ENCODE measurements at places on chromosomes 1 and 21.
A peak's percentile ranks its signal among the peaks of the same experiment; 100 is the strongest.

DNA sequence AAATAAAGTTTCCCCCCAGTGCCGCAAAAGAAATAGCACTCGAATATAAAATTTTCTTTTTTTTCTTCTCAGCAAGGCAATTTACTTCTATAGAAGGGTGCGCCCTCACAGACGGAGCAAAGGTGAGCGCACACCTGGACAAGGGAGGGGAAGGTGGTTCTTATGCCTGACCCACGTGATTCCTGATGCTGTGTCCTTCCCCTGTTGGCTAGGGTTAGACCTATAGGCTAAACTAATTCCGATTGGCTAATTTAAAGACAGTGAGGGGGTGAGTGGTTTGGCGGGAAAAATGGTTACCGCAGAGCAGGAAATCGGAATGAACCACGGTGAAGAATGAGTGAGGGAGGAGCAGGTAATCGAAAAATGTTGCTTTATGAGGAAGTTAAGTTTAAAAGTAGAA, 607 bp upstream of the FAAH start:
- DNase-seq, result no peak

- no peak for DNase-seq
These were observed 163.5 kb downstream of the NFIA start for GRCh38 chr1:61245696-61246400.

GRCh38 chr1:198788561-198789064, 149.8 kb downstream of the PTPRC start:
- DNase-seq, result no peak

DNA sequence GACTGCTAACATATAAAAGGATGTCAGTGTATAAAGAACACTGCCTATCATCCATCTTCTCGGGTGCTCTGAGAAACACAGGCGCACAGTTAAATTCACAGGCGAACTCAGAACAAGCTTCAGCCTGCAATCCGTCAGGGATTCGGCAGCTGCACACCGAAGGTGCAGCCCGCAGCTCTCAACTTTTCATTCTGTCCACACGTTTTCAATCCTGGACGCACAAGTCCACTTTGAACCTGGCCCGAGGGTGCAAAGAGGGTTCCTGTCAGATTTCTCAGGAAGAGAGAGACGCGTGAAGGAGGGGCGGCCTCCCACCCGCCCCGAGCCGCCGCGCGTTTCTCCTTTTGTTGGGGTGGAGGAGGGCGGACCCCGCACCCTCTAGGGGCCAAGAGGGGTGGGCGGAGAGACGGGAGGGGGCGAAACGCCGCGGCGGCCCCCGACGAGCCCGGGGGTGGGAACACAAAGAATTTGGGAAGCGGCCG, 724 bp downstream of the DOCK7 start:
- DNase-seq, result peak; percentile 34

GRCh38 chr1:48200166-48200900, 22.2 kb upstream of the SLC5A9 start:
- no peak for DNase-seq

GRCh38 chr1:222461941-222462340, 86.0 kb downstream of the HHIPL2 start:
- no peak for DNase-seq

DNA sequence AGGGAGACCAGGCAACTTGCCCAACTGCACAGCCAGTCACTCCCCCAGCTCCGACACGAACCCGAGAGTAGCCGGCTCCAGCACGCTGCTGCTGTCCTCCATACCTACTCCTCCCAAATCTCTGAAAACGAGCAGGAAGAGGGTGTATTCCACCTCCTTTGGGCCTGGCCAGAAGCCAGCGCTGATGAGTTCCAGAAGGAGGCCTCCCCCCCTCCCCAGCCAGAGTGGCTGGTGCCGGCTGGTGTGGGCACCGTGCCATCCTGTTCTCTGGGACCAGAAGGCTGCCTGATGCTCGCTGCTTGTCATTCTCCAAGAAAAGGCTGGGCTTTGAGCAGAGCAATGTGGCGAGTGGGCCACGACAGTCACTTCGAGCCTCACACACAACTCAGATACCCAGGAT, 22.2 kb downstream of the KCNN3 start:
- DNase-seq, result no peak

DNA sequence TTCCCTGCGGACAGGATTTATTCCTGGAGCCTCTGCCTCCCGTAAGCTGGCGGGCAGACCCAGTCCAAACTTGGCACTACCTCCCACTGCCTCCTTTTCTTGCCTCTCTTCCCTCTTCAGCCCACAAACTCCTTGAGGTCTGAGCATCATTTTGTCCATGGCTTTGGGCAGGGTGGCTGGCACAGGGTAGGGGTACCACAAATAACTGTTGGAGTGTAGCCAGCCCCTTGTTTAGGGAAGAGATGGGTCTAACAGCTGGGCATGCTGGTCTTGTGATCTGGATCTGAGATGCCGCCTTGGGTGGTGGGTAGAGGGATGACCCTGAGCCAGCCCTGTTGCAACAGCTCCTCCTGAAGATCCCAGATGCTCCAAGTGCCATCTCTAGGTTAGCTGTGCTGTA, 71.4 kb upstream of the CLDN14 start:
- DNase-seq, result no peak

DNA sequence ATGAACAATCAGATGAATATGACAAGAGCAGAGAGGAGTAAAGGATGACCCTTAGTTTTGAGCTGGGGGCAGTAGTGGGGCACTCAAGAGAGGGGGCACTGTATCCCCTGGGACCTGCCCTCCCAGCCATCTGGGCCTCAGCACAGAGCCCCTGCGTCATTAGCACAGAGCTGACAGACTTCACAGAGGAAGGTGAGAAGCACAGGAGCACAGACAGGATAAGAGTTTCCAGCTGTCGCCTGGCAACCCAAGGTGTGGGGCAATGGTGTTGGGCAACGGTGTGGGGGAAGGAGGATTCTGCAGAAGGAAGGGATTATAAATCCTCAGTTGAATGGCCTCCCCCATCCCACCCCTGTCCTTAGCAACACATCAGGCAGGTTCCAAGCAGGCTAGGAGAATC, 30.2 kb downstream of the RAB3B start:
- no peak for DNase-seq

- DNase-seq, result no peak
These were observed 237.9 kb downstream of the USP25 start for GRCh38 chr21:15967661-15968060.

DNA sequence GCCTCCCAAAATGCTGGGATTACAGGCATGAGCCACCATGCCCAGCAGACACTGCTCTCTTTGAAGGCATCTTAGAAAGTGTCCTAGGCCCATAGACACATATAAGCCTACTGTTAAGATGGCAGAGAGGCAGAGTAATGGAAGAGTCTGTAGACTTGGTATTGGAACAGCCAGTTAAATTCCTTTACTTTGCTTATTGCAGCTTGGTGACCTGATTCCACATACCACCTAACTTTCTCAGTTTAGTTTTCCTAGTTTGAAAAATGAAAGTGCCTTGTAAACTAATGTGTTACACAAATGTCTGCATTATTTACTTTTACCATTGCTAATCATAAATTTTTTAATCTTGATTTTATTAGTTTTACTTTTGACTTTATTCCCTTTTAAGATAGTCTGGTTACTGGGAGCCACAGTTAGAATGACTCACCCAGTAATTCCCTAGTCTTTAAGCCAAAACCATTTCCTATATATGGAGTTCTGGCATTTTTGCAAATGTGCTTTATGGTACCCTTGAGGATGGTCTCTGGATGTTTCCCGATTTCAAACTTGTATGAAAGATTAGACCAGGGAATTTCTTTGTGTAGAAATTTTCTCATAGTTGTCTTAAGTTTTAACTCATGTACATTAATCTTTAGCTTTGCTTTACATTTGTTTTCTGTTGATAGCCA, 6.4 kb downstream of the SMAP2 start:
- no peak for DNase-seq

DNA sequence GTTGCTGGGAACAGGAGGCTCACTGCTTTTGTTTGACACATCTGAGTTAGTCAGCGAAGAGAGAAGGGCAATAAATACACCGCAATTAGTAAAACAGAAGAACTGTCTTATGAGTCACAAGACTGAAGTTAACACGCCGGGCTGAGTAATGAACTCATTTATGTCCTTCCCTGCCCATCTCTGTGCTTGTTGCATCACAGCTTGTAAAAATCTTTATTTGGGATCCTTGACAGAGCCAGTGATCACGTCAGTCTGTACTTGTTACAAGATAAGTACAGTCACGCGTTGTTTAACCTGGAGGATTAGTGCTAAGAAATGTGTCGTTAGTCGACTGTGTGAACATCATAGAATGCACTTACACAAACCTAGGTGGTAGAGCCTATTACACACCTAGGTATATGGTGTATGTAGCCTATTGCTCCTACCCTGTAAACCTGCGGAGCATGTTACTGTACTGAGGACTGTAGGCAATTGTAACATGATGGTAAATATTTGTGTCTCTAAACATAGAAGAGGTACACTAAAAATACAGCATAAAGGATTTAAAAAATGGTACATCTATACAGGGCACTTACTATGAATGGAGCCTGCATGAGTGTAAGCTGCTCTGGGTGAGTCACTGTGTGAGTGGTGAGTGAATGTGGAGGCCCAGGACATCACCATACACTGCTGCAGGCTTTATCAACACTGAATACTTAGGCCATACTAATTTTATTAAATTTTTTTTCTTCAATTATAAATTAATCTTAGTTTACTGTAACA, 272.2 kb downstream of the TNR start:
- no peak for DNase-seq

DNA sequence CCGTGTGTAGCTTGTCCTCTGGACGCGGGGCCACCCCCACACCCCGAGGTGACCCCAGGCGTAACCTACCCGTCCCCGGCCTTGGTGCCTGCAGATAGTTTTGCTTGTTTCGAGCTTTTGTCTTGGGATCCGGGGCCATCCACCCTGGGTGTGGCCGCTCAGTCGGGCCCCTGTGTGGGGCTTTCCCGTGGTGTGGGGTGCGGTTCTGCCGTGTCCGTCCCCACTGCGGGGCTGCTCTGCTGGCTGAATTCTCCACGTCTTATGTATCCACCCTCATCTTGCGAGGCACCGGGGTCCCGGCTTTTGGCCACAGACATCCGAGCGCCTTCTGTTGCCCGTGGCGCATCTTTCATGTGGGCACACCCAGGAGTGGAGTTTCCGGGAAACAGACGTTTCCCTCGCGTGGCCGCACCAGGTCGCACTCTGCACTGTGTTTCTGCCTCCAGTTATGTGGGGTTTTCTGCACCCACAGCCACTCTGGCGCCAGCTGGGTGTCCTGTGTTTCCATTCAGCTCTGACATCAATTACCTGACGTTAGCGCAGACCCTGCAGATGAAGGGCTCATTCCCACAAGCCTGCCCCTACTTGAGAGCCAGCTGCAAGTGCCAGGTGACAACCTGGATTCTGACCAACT, 64.9 kb downstream of the PRKCZ start:
- no peak for DNase-seq
